ENCODE measurements at places on chromosomes 5 and 9.

DNA sequence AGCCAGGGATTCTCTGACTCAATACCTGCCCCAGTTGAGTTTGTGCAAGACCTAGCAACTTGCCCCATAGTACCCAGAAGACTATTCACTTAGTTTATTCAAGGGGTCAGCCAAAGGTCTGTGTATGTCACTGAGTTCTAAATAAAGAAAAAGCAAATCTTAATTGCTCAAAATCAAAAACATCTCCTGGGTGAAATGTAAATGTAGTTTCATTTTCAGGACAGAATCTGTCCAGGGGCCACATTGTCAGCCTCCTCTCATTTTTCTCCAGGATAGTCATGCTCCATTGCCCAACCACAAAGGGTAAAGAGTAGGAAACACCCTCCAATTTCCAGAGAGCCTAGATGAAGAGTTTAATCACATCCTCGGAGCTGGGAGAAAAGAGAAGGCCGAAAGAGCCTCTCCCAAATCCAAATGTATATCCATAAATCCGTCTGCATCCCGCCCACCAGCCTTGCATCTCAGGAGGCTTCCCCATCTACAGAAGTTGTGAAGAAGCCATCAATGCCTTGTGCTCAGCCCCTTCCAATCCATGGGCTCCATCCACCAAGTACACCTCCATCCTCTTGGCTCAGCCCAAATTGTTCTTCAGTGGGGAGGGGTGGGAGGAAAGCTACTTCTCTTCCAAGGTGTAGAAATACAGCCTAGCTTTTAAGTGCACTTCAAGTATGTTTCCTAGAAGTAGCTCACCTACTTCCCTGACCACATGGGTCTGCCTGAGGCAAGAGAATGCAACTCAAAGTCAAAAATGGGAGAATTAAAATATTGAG, 26.9 kb downstream of the ADAM19 start:
- no peak for DNase-seq

GRCh38 chr5:17077440-17078233, 139.8 kb upstream of the BASP1 start:
- DNase-seq: no peak

- DNase-seq: no peak
Observed at GRCh38 chr5:60260658-60261057, 367.1 kb upstream of the PDE4D start.

- DNase-seq: no peak
Observed at GRCh38 chr9:107284636-107285035, 1.6 kb downstream of the RAD23B start.

DNA sequence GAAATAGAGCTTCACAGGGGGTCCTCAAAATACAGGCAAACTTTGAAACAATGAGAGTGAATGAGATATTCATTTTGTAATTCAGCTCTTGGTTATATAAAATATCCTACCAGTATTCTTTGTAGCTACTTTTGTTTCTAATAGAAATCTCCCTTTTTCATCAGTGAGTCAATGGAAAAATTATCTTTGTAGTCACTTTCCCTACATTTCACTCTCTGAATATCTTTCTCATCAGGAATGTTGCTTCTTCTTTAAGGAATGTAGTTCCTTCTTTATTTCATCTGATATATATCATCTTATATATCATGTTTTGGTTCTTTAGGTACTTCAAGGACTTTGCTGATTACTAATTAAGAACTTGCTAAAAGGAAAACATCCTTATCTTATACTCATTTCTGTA, 280.3 kb upstream of the NUDT12 start:
- DNase-seq: no peak

DNA sequence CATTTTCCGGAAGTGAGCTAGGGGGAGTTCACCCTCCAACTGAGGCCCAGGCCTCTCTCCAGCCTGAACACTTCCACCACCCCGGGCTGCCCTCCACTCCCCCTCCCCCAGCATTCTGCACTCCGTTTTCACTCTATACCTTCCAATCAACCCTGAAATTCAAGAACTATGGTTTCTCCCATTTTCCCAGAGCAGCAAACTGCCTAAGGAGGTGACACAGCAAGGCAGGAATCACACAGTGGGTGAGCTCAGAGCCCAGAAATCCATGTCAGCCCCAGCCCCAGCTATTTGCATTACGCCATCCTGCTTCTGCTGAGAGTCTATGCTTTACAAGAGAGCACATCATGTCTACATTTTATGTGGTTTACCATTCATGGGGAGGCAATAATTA, 11.9 kb downstream of the MSX2 start:
- DNase-seq: no peak

- no peak for DNase-seq
Observed at GRCh38 chr9:107447834-107448233, 41.7 kb downstream of the KLF4 start.

DNA sequence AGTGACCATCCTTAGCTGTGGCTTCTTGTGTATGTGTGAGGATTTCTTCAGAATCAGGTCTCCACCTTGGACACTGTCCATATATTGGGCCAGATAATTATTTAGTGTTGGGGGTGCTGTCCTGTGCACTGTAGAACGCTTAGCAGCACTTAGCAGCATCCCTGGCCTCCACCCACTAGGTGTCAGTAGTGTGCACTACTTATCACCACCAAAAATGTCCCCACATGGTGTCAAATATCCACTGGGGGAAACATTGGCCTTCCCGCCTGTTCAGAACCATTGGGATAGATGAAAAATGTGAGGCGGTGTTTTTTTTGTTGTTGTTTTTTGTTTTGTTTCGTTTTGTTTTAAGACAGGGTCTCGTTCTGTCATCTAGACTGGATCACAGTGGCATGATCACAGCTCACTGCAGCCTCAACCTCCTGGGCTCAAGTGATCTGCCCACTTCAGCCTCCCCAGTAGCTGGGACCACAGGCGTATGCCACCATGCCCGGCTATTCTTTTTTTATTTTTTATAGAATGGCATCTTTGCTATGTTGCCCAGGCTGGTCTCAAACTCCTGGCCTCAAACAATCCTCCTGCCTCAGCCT, 67.7 kb downstream of the TENT4A start:
- no peak for DNase-seq

DNA sequence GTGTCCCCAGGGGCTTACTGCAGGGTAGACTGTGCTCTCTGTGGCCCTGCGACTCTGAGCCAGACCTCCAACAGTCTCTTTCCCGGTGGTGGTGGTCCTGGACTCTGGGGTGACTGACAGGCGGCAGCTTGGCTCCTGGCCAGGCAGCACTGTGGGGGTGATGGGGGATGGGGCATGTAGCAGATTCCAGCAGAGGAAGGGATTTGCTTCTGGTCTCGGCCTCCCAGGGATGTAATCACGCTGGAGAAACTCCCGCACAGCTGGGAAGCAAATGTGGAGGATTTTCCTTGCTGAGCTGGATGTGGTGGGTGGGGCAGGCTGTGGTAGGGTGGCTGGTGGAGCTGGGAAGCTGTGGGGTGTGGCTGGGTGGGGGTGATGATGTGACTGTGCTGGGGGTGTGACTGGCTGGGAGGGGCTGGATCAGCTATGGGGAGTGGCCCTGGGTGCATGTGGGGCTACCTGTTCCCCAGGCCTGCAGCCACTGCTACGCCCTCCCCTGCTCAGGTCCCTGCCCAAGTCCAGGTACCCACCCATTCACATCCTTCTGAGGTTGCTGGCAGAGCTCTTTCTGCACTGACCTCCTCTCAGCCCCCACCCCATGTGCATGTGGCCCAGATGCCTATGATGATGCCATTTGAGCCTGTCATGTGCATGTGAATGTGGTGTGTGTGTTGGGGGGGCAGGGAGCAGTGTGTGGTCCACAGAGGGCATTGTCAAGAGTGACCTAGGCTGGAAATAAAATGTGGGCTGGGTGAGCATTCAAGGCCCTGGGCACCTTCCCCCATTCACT, 3.8 kb downstream of the NDST1 start:
- no peak for DNase-seq

GRCh38 chr5:171641891-171642290, 143.7 kb upstream of the SMIM23 start:
- DNase-seq: no peak

DNA sequence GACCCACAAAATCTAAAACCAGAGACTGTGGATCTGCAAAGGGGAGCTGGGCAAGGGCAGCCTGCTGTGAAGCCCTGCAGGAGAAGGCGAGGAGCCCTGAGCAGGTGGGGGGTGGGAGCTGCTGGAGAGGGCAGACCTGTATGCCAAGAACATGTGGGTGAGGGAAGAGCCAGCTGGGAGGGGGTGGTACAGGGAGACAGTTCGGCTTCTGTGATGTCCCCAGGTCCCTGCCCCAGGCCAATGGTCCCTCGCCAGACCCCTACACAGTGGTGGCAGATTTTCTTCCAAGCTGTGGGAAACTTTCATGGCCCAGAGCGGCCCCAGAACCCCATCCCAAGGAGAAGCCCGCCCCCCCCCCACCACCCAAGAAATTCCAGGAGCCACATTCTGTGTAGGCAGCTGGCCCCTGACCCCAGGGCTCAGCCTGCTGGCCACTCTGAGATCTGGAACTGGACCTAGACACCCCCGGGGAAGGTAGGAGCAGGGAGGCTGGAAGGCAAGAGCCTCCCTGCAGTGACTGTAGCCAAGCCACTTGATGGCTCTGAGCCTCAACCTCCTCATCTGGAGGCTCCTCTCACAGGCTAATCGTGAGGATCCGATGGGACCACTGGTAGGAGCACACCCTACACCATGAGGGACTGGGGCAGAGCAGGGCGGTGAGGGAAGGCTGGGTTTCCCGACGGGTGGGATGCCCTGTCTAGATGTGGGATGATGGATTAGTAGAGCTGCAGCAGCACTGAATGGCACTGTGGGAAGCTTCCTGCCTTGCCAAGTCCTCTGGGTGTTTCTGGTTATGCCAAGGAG, 22.6 kb upstream of the CSF1R start:
- no peak for DNase-seq

DNA sequence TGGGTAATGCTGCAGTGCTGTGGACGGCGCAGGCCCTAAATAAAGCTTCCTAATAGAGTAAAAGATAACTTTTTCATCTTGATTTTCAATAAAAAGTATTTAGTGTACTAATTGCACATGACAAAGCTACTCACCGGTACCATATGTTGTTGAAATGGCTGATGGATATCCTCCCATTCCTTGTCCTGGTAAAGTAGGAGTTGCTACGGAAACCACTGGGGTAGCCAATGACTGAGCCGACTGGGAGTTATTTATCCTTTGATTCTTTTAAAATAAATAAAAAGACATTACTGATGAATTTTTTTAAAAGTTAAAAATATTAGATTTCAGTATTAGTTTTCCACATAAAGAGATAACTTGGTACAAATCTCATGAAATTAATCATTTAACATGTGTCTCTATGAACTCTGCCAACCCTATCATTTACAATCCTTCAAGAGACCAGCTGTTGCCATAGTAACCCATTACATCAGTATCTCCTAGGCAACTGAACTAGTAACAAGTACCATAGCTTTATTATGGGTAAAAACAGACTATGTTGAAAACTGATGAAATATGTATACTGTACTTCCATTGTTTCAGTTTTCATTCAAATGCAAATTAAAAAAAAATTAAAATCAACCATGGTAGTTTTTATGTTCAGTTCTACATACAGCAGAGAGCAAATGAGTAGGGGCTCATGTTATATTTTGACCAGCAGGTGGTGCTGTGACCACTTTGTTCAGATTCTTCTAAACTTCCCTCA, 153.7 kb downstream of the MEF2C start:
- no peak for DNase-seq

DNA sequence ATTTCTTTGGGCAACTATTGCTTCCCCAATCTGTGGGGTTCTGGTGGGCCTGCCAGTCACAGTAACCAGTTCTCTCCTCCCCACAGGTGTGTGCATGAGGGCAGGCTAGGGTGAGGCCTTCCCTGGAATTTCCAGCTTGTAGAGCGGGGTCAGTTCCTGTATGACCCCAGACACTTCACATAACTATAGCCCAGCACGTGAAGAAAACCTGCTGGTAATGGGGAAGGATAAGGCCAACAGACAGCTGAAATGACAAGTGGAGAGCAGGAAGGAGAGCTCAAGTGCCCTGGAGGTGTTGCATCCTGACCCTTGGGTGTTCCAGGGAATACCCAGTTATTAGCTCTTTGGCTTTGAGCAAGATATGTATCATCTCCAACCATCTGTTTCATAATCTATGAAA, 142.2 kb downstream of the CDC42SE2 start:
- DNase-seq: no peak

GRCh38 chr9:70081120-70081495, 37.5 kb downstream of the MAMDC2 start:
- no peak for DNase-seq

DNA sequence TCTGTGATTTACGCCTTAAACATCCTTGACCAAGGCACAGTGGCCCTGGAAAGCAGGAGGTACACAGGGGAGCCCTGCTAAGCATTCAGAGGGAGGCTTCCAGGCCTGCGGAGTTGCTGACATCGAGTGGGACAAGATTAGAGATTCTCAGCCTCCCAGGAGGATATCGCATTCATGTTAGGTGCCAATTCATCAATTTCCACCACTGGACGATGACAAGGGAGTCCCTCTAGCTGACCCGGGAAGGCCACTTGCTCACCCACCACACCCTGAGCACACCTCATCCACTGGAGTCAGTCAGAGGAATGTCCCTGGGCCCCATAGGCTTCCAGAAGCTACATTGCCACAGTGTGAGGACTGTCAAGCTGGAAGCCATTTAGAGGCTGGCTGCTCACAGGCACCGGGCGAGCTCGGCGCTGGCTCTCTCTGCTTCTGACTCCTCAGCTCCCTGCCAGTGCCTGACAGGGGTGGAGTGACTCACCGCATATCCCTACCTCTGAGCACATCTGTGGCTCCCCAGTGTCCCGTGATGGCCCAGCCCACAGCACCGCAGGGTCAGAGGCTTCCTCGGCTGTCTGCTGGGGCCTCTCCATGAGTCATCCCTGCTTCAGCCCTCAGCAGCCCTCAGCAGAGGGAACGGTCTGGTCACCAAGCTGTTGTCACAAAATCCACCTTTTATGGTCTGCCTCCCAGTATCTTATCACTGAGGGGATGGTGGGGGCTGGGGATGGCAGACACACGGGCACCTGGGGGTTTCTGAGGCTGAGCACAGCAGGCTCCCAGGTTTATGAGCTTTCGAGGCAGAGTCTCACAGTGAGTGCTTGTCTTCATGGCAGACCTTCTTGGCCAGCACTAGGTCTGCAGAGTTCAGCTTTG, 117.5 kb downstream of the ZNF608 start:
- no peak for DNase-seq

DNA sequence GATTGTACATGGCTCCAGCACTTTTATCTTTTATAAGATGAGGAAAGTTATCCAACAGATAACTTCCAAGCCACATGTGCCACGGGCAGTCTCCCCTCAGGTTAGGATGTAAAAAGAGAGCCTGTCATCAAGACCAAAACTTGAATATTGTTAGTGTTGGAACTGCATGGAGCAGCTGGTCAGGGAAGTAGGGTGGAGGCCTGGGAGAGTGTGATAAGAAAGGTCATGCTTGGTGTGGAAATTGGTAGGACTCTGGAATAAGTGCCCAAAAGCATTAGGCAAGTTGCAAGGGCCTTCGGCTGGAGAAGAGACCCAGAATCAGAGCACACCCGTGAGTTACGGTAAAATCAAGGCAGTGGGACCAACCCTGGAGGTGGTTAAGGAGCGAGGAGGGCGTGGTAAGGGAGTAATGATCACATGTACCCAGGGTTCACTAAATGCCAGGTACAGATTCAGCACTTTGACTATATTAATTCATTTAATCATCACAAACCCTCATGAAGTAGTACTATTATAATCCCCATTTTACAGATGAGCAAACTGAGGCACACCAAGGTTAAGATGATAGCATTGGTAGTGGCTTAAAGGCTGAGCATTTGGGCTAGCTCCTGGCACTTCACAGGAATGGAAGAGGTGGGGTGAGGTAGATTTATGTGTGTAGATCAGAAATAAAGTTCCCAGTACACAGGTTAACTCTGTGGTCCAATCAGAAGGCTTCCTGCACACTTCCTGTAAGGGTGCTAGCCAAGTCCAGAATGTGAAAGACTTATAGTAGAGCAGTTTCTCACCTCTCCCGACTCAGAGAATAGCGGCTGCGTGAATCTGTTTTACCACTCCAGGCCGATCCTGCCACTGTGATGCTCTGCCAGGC, 96.5 kb upstream of the ZNF608 start:
- DNase-seq: no peak
